ENCODE measurements at places on chromosomes 1 and 21. TPM values are rescaled to one million over a fixed set of nuclear protein-coding genes. Genes with fewer than 3 reads are reported as not detected.

DNA sequence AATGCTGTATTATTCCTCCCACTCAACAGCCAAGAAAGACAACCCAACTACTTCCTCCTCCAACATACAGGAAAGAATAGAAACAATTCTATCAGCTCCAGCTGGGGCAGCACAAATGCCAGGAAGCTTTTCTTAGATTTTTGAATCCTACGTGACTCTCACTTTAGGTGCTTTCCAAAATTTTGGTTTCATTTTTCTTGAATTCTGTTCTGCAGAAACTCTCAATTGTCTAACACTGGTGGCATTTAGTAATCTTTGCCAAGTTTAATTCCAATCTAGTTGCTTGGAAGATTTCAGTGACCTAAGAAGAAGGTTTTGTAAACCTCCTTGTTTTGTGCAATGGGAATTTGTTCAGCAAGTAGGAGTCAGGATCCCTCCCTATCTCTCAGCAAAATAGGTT, 37.1 kb upstream of the DOCK7 start:
- no peak overlapping the region for H3K27ac ChIP-seq
- DNase-seq: no peak
- H3K4me3 ChIP-seq: no peak overlapping the region

- no peak overlapping the region for H3K4me3 ChIP-seq
- no peaks in the 10 kb centered on the region for H3K4me1 ChIP-seq
- DNase-seq: no peak
- no peaks in the 10 kb centered on the region for H3K36me3 ChIP-seq
- no peaks in the 10 kb centered on the region for H3K27me3 ChIP-seq
Measured at GRCh38 chr1:204224655-204225054, 10.9 kb upstream of the GOLT1A start.

DNA sequence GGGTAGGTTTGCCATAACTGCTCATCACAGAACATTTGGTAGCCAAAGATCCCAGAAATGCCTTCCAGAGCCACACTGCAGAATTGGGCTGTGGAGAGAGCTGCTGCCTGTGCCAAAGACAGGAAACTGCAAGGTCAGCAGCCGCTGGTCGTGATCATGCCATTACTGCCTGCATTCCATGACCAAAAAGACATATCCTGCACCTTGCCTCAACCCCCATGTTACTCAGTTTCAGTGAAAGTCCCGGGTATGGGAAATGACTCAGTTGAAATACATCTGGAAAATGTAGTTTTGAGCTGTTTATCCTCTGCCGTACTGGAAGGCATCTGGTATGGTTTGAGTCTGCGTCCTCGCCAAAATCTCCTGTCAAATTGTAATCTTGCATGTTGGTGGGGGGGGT, 161.7 kb downstream of the FCRL5 start:
- peaks cover 46% of the 10 kb centered on the region for H3K27me3 ChIP-seq
- H3K4me3 ChIP-seq: no peak overlapping the region
- no peaks in the 10 kb centered on the region for H3K36me3 ChIP-seq
- H3K4me1 ChIP-seq: no peaks in the 10 kb centered on the region
- H3K27ac ChIP-seq: no peak overlapping the region

DNA sequence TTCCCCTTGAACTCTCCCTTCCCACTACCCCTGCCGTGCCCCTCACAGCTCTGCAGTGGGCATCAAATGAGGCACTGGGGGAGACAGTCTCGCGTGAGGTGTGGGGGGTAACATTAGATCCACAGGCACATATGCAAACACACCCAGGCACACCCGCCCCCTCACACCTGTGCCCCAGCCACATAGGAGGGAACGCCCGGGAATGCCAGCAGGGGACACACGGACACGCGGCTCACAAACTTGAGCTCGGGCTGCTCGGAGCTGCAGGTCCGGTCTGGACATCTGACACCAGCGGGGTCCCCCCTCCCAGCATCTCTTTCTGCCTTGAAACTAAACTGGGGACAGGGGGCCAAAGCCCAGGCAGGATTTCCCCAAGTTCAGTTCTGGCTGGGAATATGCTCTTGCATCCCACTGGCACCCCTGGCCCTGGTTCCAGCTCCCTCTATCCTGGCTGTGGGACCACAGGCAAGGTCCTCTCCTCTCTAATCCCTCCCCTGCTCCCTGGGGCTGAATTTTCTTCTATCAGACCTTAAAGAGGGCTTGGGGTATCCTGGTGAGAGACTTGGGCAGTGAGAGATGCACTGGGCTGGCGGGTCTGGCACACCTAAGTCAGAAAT, 30.6 kb downstream of the CDCP2 start:
- H3K27ac ChIP-seq: no peak overlapping the region
- H3K4me3 ChIP-seq: no peak overlapping the region
- H3K4me1 ChIP-seq: peaks cover 4% of the 10 kb centered on the region
- no peaks in the 10 kb centered on the region for H3K36me3 ChIP-seq

- no peaks in the 10 kb centered on the region for H3K27me3 ChIP-seq
- DNase-seq: no peak
- H3K4me1 ChIP-seq: peaks cover 60% of the 10 kb centered on the region
- H3K36me3 ChIP-seq: peaks cover 87% of the 10 kb centered on the region
Measured at GRCh38 chr21:34864370-34865149, 184.5 kb downstream of the RUNX1 start.

DNA sequence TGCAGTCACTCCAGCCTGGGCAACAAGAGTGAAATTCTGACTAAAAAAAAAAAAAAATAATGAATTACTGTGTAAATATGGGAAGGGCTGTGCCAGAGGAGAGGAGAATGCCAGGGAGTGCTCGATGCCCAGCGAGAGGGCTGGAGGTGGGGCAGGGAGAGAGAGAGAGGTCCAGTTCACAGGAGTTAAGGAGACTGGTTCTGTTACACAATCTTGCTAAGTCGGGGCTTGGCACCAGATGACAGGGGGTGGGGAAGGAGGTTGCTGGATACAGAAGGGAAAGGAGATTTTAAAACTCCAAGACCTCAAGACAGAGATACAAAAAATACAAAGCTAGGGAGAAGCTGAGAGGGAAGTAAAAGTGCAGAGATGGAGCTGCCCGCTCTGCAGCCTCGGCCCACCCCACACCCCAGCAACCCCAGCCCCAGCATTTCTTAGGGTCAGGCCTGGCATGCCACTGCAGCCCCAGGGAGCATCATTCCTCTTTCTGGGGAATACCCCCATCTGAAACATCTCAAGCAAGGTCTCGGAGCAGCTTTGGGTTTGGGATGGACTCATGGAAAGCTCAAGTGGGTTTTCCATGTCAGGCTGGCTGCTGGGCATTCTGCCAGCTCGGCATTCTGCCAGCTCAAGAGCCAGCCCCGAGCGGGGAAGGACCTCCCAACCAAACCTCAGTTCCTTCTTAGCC, 991 bp downstream of the SELENBP1 start:
- no peaks in the 10 kb centered on the region for H3K27me3 ChIP-seq
- H3K4me3 ChIP-seq: no peak overlapping the region
- H3K36me3 ChIP-seq: no peaks in the 10 kb centered on the region

- H3K4me1 ChIP-seq: peaks cover 29% of the 10 kb centered on the region
- no peaks in the 10 kb centered on the region for H3K27me3 ChIP-seq
- H3K36me3 ChIP-seq: no peaks in the 10 kb centered on the region
- H3K27ac ChIP-seq: no peak overlapping the region
Measured at GRCh38 chr1:51551848-51552296, 32.8 kb upstream of the EPS15 start.

GRCh38 chr1:164805399-164805798, 246.4 kb downstream of the PBX1 start:
- no peaks in the 10 kb centered on the region for H3K27me3 ChIP-seq
- H3K36me3 ChIP-seq: no peaks in the 10 kb centered on the region
- no peak overlapping the region for H3K27ac ChIP-seq
- DNase-seq: no peak

GRCh38 chr21:31732597-31733550, 956 bp upstream of the SCAF4 start:
- H3K4me1 ChIP-seq: no peaks in the 10 kb centered on the region
- H3K4me3 ChIP-seq: no peak overlapping the region
- peaks cover 4% of the 10 kb centered on the region for H3K27me3 ChIP-seq
- H3K27ac ChIP-seq: no peak overlapping the region
- H3K36me3 ChIP-seq: no peaks in the 10 kb centered on the region
- DNase-seq: peak; percentile 33

The INTS3 gene
- 50.5 TPM for total RNA-seq

The EVA1C gene
- 5.0 TPM for total RNA-seq

The SSU72 gene
- total RNA-seq: 113 TPM

The AGL gene
- 13.0 TPM for total RNA-seq

The S1PR1 gene
- total RNA-seq: 220 TPM

Measured in activated CD4-positive, alpha-beta memory T cell treated with anti-CD3 and anti-CD28 coated beads, Interleukin-2, amount 10 ng/mL, durations not matched to agents 7 days and 5 days (primary cell).